Transverse colon (tissue), 4 donors: ENCODE measurements at places on chromosomes 5 and 9. TPM values are rescaled to one million over a fixed set of nuclear protein-coding genes. Genes with fewer than 3 reads are reported as not detected.

DNA sequence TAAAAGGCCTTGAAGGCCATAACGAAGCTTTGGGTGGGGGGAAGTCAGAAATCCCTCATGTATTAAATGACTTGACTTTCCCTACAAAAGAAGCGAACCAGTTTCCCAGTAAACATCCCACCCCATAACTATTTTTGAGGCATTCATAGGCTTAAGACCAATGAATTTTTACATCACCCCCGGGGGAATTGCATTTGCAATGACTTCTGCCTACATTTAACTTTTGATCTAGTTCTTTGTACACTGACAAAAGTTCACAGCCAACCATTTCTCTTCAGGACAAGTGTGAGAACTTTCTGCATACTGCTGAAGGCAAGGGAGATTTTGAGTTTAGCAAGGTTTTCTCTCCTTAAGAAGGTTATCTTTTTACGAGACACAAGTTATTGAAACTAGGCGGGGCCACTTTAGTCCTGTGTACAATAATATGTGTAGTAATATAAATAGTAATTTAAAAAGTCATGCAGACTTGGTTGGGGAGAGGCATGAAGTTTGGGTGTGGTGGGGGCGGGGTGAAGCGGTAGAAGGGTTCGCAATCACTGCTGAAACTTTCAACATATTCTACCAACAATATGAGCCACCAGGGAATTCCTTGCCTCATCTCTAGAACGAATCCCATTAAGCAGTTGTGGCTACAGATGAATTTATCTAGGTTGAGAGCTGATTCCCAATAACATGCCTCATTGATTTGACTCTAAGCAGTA, 2.5 kb downstream of the TJP2 start:
- DNase-seq, result peak; percentile 15

DNA sequence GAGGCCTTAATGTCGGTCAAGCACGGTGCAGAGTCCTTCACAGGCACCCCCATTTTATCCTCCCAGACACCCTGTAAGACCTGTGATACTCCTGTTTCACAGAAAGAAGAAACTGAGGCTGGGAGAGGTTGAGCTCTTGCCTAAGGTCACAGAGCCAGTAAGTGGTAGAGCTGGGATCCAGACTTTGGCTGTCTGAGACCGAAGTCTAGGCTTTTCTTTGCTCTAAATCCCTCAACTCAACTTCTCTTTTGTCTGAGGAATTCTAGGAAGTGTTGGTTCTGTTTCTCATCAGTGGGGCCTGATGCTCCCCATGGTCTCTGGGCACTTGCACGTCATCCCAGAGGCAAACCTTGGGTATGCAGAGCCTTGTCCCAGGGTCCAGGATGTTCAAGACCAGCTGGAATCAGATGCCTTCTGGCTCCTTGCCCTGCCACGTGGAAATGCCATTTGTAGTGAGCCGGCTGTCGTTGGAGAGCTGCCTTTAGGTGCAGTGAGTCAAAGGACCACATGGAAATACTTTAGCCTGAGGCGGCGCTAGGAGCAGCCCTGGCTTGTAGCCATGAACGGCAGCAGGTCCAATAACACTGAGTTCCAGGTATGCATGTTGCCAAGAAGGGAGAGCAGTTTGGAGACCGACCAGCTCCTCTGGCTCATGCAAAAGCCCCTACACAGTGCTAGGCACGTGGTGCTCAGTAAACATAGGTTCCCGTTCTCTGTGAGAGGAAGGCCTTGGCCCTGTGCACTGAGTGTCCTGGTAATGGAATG, 9.2 kb downstream of the DCANP1 start:
- DNase-seq, result peak; percentile 67

- DNase-seq, result no peak
Observed at GRCh38 chr9:37954581-37954981, 50.7 kb upstream of the SLC25A51 start.

MLANA gene
- total RNA-seq, result not detected

AIF1L gene
- 4.4 TPM for total RNA-seq

FOXD4L4 gene
- 0.75 TPM for total RNA-seq

TRIO gene
- 258 TPM for total RNA-seq

FUBP3 gene
- 38.5 TPM for total RNA-seq
